ENCODE measurements at places on chromosomes 12 and 14.

DNA sequence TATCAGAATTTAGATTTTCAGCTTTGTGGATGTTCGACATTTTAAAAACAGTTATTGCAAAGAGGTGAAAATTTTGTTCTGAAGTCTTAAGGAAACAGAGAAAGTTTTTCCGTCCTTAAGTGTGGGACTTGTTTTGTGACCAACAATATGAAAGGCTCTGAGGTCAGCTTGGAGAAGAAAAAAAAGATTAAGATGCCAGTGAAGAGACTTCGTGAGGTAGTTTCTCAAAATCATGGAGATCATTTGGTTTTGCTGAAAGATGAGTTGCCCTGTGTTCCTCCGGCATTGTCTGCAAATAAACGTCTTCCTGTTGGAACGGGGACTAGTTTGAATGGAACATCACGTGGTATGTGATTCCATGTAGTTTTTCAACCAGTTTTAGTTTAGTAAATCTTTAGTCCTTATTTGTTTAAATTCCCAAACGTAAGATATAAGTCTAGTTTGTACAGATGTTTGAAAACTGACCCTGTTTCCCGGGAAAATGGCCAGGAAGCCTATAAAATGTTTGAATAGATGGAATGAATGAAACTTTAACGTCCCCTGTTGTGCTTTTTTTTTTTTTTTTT, 682 bp downstream of the KIAA0586 start:
- no peak for DNase-seq

GRCh38 chr14:32823706-32824105, 115.0 kb upstream of the NPAS3 start:
- DNase-seq = no peak

DNA sequence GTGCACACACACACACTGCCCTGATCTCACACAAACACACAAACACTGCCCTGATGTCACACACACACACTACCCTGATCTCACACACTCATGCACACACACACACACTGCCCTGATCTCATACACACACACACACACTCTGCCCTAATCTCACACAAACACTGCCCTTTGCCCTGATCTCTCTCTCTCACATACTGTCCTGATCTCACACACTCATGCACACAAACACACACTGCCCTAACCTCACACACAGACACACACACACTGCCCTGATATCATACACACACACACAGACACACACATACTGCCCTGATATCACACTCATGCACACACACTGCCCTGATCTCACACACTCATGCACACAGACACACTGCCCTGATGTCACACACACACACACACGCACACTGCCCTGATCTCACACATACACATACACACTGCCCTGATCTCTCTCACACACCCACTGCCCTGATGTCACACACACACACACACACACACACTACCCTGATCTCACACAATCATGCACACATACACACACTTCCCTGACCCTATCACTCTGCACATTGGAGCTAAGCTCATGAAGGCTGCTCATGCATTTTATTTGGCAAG, 97.6 kb upstream of the DIO3 start:
- no peak for DNase-seq

DNA sequence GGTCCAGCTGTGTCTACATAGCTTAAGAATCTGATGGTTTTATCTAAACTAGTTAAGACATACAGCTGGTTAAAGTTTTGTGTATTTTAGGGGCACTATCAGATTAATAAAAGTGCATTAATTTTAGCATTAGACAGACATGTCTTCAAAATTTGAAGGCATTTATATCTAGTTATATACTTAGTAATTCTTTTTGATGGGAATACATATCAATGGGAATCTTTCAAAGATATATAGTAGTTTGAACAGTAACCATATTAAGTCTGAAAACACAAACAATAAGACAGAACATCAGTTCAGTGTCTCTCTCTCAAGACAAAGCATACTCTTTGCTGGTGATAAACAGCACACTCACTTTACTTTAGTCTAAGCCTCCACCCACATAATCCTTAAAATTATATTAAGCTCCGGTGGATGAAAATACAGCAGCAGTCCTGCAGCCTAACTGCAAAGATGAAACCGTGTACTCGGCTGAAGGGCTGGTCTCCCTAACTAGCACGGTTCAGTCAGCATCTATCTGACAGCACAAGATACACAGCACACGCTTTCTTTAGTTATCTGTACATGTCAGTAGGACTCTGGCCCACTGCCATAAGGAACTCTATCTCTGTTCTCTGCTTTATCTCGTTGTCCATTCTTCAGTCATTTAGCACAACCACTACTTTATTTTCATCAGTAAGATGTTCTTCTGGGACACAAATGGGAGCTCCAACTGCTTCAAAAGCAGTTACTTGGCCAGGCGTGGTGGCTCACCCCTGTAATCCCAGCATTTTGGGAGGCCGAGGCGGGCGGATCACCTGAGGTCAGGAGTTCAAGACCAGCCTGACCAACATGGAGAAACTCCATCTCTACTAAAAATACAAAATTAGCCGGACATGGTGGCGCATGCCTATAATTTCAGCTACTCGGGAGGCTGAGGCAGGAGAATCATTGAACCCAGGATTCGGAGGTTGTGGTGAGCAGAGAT, 80.5 kb downstream of the MED13L start:
- no peak for DNase-seq

GRCh38 chr12:46230306-46230705, 38.5 kb downstream of the SLC38A1 start:
- DNase-seq = no peak

DNA sequence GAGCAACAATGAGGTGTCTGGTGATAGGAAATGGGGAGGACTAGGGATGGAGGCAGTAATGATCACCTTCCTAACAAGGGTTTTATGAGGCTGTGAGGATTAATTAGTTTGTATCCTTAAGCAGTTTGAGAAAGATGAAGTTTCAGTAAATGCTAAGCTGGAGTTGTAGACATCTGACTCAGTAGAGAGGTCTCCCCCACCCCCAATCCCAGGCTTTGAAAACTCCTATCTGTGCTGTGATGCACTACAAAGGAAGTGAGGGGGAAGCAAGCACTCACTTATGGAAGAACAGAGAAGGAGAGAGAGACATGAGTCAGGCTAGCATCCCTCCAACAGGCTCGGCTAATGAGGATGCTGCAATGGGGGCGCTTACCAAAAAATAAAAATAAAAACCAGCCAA, 5.5 kb upstream of the BCL11B start:
- DNase-seq = no peak

DNA sequence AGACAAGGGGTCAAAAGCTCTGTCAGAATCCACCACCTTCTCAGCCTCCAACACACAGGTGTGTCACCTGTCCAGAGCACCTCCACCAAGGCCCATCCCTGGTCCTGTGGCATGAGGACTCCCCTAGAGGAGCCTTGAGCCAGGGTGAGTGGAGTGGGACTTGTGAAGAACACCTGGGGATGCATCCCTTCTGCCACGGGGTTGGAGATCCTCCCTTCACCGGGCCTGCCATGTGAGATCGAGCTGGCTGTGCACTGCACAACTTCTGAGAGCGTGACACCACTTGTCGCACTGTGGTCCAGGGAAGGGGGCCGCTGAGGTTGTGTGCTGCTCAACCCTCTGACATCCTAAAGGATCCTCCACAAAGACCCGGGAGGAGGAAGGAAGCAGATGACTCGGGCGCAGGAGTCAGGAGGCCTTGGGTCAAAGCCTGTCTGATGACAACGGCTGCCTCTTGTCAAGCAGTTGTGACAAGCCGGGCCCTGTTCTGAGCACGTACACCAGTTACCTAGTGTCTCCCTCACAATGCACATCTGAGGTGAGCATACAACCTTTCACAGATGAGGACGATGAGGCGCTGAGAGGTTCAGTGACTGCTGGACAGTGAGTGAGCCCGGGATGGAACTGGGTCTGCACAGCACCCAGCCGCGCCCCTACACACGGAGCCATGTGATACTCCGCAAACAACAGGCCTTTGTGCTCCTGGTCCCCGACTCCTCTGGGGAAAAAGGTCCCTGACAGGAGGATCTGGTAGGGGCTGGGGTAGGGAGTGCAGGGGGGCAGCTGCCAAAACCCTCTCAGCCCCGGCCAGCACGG, 35.6 kb downstream of the CHGA start:
- DNase-seq = no peak

DNA sequence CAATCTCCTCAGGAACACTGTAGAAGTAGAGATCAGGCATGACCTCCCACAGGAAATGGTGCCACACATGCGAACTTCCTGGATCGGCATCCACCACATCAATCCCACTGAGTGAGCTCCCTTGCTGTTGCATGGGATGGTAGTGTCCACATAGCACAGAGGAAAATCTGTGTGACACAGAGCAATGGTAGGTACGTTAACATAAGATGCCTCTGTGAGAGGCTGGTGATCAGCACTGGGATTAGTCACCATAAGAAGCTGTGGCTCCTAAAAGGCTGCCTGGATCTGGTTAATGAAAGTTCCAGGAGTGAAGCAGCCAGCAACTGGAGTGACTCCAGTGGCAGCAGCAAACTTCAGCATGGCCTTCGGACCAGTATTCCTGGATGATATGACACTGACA, 21.8 kb downstream of the WDHD1 start:
- no peak for DNase-seq

DNA sequence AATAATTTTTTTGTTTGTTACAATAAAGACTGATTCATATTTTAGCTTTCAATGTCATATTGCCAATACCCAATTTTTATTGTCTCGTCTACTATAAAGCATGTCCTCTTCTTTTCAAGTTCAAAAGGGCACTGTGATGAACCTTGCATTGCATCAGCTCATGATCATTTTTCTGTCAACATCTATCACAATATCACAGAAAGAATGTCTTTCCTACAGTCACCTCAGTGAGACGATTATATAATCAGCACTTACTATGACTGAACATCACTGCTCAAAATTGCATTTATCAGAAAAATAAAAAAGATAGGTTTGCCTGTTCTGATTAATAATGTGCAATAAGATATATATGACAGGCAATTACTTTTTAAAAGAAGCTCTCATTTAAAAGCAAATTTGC, 228.7 kb upstream of the LRFN5 start:
- no peak for DNase-seq

DNA sequence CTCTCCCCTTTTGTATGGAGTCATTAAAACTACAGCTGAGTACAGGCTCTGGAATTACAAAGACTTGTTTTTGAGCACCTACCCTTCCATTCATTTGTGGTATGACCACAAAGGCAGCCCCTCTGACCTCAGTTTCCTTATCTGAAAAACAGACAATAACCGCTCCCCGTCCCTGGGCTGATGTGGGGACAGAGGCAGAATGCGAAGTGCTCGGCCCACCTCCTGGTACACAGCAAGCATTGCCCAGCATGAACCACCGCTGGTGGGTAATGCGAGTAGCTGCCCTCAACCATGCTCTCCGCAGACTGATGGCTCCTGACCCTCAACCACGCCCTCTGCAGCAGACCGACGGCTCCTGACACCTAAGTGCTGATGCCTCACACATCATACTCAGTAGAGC, 22.4 kb downstream of the P2RX2 start:
- no peak for DNase-seq

DNA sequence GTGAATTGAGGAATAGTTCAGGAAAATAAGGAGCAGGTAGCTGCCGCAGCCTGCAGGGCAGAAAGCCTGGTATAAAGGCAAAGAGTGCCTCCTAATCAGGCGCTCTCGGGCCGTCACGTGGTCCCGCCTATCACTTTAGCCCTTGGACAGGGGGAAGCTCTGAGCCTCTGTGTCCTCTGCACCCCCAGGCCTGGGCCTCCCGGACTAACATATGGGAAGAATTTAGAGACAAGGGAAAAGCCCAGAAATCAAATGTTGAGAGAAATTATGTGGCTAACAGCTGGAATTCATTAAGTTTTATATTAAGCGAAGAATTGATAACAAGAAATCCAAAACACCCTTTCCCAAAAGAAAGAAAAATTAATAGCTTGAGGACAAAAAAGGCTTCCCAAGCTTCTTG, 417.7 kb downstream of the ATP23 start:
- DNase-seq = no peak

DNA sequence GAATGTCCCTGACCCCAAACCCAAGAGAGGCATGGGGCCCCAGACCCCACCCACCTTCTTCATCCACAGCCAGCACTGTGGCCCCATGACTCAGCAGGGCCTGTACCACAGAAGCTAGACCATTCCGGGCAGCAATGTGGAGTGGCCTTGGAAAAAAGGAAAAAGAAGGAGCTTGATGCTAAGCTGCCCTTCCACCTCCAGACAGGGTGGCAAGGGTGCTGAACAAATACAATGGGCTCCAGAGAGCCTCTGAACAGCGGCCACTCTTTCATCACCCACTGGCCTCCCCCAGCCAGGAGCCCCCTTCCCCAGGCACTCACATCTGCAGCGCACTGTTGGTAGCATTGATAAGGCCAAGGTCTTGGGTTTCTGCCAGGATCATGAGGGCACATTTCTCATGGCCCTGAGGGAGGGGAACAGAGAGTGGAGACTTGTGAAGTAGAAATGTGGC, 13.9 kb downstream of the SLC39A5 start:
- no peak for DNase-seq

DNA sequence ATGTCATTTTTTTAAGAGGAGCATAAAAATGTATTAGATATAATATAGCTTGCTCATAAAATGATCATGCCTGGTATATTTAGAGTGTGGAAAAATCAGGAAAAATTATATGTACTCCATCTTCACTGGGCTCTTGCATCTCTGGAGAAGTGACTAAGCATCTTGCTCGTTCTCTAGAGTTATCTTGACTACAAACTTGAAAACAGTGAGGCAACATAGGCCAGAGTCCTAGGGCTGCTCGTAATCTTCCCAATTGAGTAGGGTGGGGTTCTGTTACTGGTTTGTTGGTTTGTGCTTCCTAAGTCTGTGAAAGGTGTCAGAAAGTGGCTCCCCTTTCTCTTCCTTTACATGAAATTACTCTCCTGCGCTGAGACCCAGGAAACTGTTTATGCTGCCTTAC, 46.2 kb downstream of the AACS start:
- DNase-seq = no peak

DNA sequence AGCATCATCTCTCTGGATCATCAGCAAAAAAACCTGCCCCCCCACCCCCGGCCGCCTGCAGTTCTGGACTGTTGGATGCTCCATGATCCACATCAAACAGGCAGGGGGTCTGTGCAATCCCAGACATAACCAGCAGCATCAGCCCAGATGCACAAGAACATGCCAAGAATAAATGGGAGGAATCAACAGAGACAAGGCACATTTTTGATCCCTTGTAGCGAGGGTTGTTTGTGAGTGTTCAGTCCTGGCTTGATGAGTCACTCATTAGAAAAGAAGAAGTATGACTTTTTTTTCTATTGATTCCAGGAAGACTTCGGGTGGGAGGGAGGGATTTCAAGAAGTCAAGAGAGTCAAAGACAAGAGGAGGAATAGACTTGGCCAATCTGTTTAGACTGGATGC, 244.2 kb downstream of the KSR2 start:
- DNase-seq = no peak

DNA sequence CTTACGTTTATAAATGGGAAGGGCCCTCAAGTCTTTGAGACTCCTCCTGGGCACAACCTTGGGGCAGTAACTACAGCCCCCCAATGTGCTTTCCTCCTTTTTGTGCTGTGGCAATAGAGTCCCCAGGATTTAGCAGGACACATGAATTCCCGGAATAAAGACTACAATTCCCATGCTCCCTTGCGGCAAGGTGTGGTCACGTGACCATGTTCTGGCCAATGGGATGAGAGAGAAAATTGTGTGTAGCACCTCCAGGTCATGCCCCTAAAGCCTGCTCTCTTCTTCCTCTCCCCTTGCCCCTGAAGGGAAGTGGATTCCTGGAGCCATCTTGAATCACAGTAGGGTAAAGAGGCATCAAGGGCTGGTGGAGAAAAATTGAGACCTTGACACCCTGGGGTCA, 295.1 kb upstream of the SFSWAP start:
- no peak for DNase-seq

GRCh38 chr14:88914956-88915355, 90.5 kb downstream of the TTC8 start:
- no peak for DNase-seq

- no peak for DNase-seq
Observed at GRCh38 chr14:53192052-53192760, 39.1 kb upstream of the DDHD1 start.

All from activated T-cell treated with anti-CD3 and anti-CD28 coated beads, Interleukin-2, amount 50 U/mL, for 4 hours (primary cell).